Foreskin melanocyte (primary cell): ENCODE measurements at places on chromosomes 4 and X.

- DNase-seq, result peak; percentile 64
Measured at GRCh38 chr4:52911684-52912294, 49.7 kb downstream of the RASL11B start.

GRCh38 chr4:681736-682451 is 7.1 kb downstream of the SLC49A3 start:
- DNase-seq, result no peak

GRCh38 chr4:26717332-26717731 is 133.4 kb downstream of the TBC1D19 start:
- DNase-seq, result peak; percentile 18

DNA sequence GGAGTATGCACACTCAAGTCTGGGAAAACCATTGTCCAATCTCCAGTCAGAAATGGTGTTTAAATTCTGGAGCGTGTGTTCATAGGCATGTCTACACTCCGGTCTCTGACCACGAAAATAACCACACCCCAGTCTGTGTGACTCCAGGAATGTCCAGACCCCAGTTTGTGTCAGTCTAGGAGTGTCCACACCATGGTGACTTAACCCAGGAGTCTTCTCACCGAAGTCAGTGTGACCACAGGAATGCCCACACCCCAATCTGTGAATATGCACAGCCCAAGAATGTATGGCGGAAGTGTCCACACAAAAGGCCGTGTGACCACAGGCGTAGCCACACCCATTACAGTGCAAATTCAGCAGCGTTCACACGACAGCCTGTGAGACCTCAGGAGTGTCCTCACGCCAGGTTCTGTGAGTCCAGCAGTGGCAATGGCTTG is 11.4 kb downstream of the FTSJ1 start:
- no peak for DNase-seq
